ENCODE measurements at places on chromosomes 7 and 10. TPM values are rescaled to one million over a fixed set of nuclear protein-coding genes. Genes with fewer than 3 reads are reported as not detected.

- DNase-seq = no peak
Observed at GRCh38 chr10:13872411-13872810, 285.6 kb downstream of the PRPF18 start.

The CCDC172 gene
- not detected for total RNA-seq

The PCBD1 gene
- 71.6 TPM for total RNA-seq

The BMPER gene
- total RNA-seq = 7.2 TPM

DNA sequence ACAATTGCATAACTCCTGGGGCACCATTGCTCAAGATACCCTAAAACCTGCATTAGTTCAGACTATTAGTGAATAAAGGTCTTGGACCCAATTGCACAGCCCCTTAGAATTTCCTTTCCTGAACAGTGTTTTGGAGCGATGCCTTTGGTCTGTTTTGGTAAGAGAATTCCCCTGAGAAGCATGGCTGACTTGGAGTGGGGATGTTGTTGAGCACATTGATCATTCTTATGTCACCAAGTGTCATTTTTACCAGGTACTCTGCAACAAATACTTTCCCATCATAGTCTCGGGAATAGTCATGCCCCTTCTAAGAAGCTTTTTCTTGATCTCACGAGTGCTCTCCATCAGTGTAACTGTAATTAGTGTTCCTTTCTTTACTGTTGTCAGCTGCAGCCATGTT, 229.7 kb downstream of the GFRA1 start:
- DNase-seq = no peak

DNA sequence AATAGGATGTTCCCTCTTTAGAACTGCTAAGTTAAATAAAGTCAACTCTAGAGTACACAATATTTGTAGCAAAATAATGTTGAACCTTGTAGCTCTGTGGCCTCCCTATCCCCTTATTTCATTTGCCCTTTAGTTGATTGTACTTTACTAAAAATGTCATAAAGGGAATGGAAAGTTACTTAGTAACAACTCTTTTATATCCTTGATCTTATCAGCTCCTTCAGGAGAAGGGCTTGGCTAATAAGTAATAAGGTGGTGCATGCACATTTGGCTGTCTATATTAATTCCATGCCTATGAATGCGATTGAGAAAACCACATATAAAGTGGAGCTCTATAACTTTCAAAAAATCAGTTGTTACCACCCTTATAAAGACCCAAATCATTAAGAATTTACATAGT, 41.5 kb upstream of the GATA3 start:
- DNase-seq = no peak

The CTAGE8 gene
- total RNA-seq = 0.39 TPM

GRCh38 chr10:50404021-50404773, 152.9 kb upstream of the ASAH2 start:
- no peak for DNase-seq
